ENCODE measurements at places on chromosomes 2 and 18. TPM values are rescaled to one million over a fixed set of nuclear protein-coding genes. Genes with fewer than 3 reads are reported as not detected.
A peak's percentile ranks its signal among the peaks of the same experiment; 100 is the strongest.

DNA sequence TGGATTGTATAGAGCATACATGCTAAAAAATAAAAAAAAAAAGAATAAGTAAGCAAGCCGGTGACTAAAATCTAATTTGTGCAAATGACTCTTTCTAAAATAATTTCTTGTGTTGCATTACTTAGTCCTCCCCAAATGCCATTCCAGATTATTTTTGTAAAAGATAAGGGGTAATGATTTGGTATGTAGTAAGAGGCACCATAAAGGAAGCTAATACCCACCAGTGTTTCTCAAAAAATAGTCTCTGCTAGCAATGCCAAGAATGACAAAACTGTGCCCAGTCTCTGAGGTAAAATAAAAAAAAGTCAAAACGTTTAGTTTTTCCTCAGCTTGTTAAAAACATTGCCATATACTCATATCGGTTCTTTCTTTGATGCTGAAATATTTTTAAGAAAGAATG is 2.7 kb downstream of the METTL5 start:
- DNase-seq = no peak

GRCh38 chr2:192559587-192559986 is 364.9 kb upstream of the TMEFF2 start:
- DNase-seq = no peak

GRCh38 chr2:951224-952006 is 766 bp downstream of the SNTG2 start:
- DNase-seq = no peak

GRCh38 chr2:98140210-98140609 is 53.2 kb downstream of the VWA3B start:
- no peak for DNase-seq

- no peak for DNase-seq
These were observed 616.7 kb upstream of the ID2 start for GRCh38 chr2:8065191-8065590.

- no peak for DNase-seq
These were observed 35.2 kb upstream of the KLF11 start for GRCh38 chr2:10007921-10008808.

GRCh38 chr18:32907311-32907585 is 134.4 kb upstream of the KLHL14 start:
- DNase-seq = no peak

- no peak for DNase-seq
These were observed 31.3 kb downstream of the PTPRM start for GRCh38 chr18:7598167-7599047.

DNA sequence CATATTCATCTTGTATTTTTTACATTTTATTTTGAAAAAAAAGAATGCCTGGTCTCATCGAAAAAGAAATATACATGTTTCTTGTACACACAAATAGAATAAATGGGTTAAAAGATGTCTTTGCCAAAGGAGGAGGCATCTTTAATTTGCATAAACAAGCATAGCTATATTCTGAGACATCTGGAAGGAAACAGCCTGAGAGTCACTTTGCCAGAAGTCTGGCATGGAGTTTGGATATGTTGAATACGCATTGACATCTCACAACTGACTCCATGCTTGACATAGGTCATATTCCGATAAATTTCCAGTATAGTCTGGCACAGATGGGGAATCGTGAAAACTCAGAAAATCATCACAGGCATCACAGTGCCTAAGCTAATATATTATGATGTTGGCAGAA is 1317.5 kb upstream of the CELF4 start:
- peak; percentile 13 for DNase-seq

- no peak for DNase-seq
These were observed 100.7 kb downstream of the C2orf74 start for GRCh38 chr2:61262699-61263098.

- no peak for DNase-seq
These were observed 96.7 kb upstream of the CNTNAP5 start for GRCh38 chr2:123928358-123928757.

DNA sequence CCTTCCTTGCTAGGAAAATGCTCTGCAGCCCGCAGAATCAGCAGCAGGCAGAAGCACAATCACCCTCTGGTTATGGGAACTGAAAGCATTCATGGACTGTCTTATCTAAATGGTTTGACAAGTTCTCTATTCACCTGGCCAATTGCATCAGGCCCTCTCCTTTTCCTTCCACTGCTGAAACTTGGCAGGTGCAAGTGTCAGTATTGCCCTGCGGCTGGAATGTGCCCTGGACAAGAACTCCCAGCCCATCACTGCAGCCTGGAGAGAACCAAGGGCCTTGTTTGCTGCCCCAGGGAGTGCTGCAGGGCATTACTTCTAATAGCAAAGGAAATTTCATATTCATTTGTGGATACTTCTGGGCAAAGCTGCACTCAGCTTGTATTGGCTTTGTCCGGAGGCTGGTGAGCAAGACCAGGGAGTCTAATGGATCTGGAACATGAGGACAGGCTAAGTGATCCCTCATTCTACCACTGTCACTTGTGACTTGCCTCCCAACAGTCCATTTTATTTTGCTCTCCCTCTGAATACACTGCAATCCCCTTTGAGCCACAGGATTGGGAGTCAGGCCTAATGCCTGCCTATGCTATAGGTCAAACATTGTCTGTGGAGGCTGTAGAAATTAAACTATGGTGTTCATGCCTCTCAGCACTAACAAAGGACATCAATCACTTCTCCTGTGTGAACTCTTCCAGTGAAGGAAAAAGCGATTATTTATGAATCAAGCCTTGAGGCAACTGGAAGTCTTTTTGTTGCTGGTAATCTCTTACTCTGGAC is 116.9 kb downstream of the LYPD6B start:
- no peak for DNase-seq

DNA sequence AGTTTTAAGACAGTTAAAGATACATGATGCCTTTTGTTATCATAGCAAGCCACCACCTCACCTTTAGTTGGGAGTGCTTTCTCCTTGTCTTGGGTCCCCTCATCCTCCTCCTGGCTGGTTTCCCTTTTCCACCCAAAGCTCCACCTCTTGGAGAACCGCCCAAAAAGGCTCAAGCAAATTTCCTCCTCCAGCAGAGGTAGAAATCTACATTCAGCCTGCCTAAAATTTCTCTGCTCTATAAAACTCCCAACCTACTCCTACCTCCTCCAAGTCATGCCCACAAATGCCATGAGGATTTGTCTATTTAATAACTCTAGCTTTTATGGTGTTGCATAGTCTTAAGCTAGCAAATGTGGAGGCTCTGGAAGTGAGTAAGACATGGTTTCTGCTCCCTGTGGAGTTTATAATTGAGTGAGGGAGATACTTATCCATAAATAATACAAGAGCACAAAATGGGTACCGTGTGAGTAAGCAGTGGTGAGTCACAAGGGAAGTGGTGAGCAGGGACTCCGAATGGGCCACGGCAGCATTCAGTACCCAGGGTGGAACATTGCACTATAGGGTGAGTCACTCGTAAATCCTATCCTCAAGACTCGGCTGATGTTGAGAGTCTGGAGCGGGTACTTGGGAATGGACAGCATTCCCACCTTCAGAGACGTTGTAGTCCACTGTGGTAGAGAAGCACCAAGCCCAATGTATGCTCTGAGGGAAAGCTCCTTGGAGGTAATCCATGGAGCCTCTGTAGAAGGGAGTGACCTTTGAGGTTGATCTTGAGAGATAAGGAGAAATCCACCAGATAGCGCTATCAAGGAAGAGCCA is 146.3 kb downstream of the RTN4 start:
- DNase-seq = peak; percentile 50

GRCh38 chr2:15182275-15182674 is 378.9 kb downstream of the NBAS start:
- no peak for DNase-seq

- DNase-seq = no peak
These were observed 69.9 kb downstream of the TMEM247 start for GRCh38 chr2:46549166-46549844.

GRCh38 chr2:231707625-231707926 is 749 bp upstream of the PTMA start:
- no peak for DNase-seq

GRCh38 chr2:79219383-79219988 is 59.9 kb upstream of the REG3A start:
- peak; percentile 51 for DNase-seq

Gene AFF3
- 29.7 TPM for total RNA-seq

Gene FSHR
- total RNA-seq = not detected

Gene UNC80
- total RNA-seq = 0.45 TPM

Gene CAVIN2
- total RNA-seq = 7.0 TPM

Gene ZNF396
- total RNA-seq = not detected

Gene SERPINB10
- total RNA-seq = not detected

Gene ABCG8
- total RNA-seq = not detected

Gene HES6
- total RNA-seq = 222 TPM

Gene ZC3H6
- 8.0 TPM for total RNA-seq

Data from stomach (tissue), 19 donors.